ENCODE measurements at places on chromosomes 13 and 19.

DNA sequence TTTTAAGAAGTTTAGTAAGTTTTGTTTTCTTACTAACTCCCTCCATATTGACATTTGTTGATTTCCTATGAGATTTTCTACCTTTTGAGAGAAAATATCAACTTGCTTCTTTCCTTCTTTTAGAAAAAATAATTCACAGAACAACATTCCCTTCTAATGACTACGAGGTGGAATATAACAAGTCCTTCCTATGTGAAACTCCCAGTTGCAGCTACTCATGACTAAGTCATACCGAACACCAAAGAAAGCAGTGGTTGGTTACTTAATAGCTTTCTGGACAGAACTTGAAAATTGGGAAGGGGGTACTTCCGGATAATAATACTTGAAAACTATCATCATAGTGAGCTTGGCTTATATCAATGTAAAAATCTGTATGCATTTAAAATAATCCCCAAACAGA is 144.8 kb downstream of the DACH1 start:
- no peak for DNase-seq

GRCh38 chr13:102091231-102091630 is 310.6 kb downstream of the FGF14 start:
- DNase-seq: no peak

GRCh38 chr13:72125561-72125960 is 258.6 kb upstream of the DACH1 start:
- DNase-seq: no peak

DNA sequence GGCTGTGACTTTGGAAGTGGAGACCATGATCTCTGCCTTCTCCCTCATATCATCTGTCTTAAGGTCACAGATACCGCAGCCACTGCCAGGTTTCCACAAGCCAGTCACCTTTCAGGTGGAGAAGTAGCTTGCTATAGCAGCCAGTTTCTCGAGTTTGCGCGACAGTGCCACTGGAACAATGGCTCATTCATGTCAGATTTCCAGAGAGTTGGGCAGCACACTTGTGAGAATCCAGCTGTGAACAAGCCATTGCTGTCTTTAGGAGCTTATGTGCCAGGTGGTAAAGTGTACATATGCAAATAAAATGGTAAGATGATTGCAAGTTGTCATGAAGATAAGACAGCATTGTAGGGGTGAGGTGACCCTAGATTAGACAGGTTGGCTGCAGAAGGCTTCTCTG is 22.3 kb downstream of the GARRE1 start:
- DNase-seq: no peak

DNA sequence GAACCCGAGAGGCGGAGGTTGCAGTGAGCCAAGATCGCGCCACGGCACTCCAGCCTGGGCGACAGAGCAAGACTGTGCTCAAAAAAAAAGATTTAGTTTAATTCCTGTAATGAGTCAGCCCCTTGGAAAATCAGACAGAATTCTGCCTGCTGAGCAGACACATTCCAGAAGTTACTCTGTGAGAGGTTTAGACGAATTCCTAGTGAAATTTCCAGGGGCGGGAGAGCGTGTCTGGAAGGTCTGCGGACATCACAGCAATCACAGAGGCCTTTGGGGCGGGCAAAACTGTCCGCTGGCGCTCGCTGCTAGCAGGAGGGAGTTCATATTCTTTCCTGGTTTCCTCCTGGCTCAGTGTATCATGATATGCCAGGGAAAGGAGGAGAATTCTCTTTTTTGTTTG is 17.5 kb downstream of the MISP start:
- no peak for DNase-seq

- peak; percentile 86 for DNase-seq
Measured at GRCh38 chr19:42108527-42109389, 23.5 kb downstream of the POU2F2 start.

GRCh38 chr13:30545320-30545719 is 72.4 kb upstream of the USPL1 start:
- no peak for DNase-seq

GRCh38 chr13:62682788-62683187 is 1267.1 kb upstream of the PCDH20 start:
- no peak for DNase-seq

- no peak for DNase-seq
Measured at GRCh38 chr13:42477596-42478190, 96.3 kb upstream of the TNFSF11 start.

- no peak for DNase-seq
Measured at GRCh38 chr13:97348569-97349100, 85.3 kb upstream of the RAP2A start.

- no peak for DNase-seq
Measured at GRCh38 chr19:14066134-14066533, 4.3 kb upstream of the PALM3 start.

DNA sequence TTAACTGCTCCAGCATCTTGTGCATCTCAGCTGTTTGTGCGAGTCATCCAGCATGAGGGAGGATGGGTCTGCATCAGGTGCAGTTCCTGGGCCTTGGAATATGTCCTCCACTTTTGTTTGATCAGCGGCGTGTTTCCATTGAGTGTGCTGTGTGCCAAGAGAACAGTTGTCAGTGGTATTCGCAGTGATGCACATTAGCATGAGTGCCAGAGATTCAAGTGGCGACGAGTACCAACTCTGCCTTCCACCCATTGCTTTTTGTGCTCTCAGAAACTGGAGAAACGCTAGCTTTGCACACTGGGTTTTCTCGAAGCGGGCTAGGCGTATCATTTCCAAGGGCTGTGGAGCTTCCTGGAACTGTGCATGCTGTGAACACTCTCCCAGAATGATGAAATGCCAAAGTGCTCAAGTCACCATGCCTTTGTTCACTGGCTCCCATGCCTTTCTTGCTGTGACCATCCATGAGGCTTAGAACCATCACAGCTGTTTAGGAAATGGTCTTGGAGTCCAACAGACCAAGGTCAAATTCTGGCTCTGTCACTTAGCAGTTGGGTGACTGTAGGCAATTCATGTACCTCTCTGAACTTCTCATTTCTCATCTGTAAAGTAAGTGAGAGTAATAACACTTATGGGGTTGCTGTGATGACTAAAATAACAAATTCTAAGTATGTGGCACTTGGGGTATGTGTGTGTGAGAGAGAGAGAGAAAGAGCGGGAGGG is 18.4 kb downstream of the LRCH1 start:
- DNase-seq: no peak

DNA sequence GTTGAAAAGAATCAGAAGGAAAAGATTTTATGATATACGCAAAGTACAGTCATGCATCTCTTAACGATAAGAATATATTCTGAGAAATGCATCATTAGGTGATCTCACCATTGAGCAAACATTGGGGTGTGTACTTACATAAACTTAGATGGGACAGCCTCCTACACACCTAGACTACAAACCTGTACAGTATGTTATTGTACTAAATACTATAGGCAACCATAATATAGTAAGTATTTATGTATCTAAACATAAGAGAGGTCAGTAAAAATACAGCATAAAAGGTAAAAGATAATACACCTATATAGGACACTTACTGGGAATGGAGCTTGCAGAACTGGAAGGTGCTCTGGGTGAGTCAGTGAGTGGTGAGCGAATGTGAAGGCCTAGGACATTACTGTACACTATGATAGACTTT is 254.6 kb downstream of the SPRY2 start:
- no peak for DNase-seq

GRCh38 chr13:102020611-102021216 is 381.1 kb downstream of the FGF14 start:
- no peak for DNase-seq

- DNase-seq: no peak
Measured at GRCh38 chr13:86109107-86109506, 309.9 kb upstream of the SLITRK6 start.

Data from effector memory CD8-positive, alpha-beta T cell (primary cell).